ENCODE measurements at places on chromosomes 3 and 15.

DNA sequence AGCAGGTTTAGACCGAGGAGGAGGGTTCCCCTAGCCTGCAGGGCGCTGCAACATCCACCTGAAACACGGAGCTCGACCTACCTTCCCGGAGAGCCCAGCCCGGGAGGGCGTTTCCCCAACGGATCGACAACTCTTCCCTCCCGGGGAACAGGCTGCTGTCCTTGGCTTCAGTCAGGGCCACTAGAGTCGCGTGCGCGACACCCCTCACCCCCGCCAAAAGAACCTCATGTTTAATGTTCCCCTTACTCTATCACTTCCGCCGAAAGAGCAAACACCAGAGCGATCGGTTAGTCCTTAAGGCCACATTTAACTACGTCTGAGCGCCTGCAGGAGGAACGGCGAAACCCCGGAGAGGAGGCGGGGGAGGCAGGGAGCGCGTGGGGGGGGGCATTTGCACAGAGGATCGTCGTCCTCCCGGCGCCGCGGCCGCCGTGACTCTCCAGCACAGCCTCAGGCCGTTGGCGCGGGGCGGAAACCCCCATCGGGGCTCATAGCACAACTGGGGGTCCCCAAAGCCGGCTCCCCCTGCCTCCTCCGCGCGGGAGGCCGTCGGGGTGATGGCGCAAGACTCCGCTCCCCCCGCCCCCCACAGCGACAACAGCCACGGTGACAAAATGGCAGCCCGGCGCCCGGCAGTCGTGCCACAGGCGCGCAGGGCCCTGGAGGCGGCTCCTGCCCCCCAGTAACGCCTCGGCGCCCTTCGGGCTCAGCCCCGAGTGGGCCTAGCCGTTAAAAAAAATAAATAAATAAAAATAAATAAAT lies 3.2 kb downstream of the ANP32A start:
- peak; percentile 74 for DNase-seq

- no peak for DNase-seq
These were observed 28.2 kb downstream of the MEIS2 start for GRCh38 chr15:37072181-37072580.

DNA sequence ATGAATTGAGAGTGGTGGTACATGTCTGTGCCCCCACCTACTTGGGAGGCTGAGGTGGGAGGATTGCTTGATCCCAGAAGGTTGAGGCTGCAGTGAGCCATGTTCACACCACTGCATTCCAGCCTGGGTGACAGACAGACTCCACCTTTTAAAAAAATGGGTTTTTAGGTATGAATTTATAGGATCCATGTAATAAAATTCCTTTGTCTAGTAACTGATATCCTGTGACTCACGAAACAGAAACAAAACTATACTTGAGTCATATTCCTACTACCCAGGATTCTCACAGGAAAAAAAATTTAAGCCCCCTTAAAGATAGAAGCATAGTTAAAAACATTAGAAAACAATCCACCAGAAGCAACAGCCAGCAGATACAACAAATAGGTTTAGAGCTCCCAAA lies 10.0 kb upstream of the CRTC3 start:
- no peak for DNase-seq

GRCh38 chr3:31402117-31402516 lies 130.6 kb upstream of the STT3B start:
- no peak for DNase-seq

- no peak for DNase-seq
These were observed 21.2 kb upstream of the CRBN start for GRCh38 chr3:3200632-3201212.

Data from stimulated activated CD4-positive, alpha-beta T cell treated with anti-CD3 and anti-CD28 coated beads, Interleukin-2, amount 100 ng/mL, for 24 hours (primary cell).